ENCODE measurements at places on chromosomes 11 and 22. TPM values are rescaled to one million over a fixed set of nuclear protein-coding genes. Genes with fewer than 3 reads are reported as not detected.

GRCh38 chr11:36023922-36024321, 80.1 kb downstream of the LDLRAD3 start:
- DNase-seq = no peak

DNA sequence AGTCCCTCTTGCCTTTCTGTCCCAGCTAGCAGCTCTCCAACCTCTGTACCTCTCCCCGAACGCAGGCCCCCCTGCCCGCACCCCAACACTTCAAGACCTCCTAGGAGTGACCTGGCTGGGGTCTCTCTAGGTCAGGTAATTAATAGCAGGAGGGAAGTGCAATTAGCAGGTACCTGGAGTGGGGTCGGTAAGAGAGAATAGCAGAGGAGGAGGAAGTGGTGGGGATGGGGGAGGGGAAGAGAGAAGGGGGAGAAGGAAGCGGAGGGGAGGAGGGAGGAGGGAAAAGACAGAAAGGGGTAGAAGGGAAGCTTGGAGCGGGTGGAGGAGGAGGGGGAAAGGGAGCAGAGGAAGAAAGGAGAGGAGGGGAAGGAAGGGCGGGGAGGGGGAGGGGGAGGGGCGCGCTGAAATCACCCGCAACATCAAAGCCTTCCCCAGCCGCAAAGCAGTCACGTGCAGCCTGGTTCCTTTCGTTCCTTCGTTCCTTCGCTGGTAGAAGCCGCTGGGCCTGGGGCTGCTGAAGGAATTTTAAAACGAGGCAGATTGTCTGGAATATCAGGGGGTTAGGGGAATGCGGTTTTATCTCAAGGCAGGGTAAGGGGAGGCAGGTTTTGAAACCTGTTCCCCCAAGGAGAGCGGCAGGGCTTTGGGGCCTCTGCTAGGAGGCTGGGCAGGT, 29.3 kb upstream of the TCF20 start:
- DNase-seq = no peak

DNA sequence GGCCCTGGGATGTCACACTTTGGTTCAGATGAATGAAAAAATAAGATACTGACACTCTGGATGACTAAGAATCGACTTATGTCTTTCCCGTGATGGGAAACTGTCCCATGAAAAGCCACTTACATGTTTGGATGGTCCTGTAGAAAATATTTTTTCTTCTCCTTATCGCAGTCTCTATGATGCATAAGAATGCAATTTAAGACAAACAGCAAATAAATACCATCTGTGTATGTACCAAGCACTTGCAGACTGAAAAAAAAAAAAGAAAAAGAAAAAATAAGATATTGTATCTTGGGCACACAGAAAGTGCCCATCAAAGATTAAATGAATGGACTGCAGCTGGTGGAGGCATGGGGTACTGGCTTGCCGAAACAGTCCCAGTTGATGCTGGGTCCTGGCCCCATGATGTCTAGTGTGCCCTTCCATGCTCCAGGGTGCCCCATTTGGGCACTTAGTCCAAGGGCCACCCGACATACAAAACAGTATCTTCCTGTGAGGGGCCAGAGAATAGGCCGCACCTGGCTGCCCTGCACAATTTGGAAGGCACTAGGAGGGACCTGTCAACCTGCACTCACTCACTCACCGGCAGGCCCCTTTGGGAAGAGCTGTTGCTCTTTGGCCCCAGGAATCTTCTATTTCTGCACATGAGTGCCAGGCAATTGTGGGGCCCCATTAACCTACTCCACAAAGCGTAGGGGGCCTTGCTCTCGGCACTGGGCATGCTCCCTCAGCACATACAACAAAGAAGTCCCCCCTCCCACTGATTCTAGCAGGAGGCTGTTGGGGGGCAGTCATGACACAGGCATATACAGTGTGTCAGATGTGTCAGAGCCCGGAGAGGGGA, 2.5 kb upstream of the ZBED4 start:
- no peak for DNase-seq

The TBX10 gene
- 0.22 TPM for polyA plus RNA-seq

DNA sequence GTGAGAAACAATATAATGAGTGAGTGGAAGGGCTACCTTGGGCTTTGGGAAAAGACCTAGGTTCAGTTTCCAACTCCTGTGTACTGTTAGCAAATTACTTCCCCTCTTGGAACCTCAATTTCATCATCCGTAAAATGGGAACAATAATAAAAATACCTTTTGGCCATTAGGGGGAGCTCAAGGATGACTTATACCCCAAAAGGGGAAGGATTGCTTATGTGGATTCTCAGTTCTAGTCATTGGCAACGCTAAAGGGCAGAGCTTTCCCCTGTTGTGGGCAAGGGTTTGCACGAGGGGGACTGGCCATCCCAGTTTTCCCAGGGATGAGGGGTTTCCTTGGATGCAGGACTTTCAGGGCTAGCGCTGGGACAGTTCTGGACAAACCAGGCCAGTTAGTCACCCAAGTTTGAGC, 3.1 kb upstream of the COMMD9 start:
- DNase-seq = no peak

DNA sequence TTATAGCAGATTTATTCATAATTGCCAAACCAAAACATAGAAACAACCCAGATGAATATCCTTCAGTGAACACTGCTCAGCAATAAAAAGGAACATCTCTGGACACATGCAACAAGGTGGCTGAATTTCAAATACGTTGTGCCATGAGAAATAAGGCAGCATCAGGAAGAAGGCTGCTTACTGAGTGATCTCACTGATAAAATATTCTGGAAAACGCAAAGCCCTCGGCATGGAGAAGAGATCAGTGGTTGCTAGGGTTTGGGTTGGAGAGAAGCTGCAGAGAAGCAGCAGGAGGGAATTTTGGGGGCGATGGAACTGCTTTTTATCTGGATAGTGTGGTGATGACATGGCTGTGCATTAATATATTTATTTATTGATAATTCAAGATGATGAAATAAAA, 11.0 kb upstream of the SHANK2 start:
- no peak for DNase-seq

GRCh38 chr22:32307617-32308016, 50.0 kb upstream of the RFPL3 start:
- DNase-seq = no peak

DNA sequence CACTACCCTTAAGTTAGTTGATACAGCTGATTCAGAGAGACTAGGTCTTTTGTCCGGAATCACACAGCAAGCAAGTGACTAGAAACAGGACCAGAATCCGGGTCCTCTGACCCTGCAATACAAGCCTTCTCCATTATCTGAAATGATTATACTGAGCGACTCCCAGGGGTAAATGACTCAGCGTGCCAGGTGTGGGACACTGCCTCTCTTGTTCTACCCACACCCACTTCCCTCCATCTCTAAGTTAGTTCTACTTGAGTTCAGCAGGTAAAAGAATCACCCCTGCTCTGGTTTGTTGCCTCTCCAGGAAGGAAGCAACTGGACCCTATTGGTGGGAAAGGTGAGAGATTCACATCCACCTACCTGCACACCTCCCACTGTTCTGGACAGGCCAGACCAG, 156.9 kb downstream of the DBX1 start:
- no peak for DNase-seq

DNA sequence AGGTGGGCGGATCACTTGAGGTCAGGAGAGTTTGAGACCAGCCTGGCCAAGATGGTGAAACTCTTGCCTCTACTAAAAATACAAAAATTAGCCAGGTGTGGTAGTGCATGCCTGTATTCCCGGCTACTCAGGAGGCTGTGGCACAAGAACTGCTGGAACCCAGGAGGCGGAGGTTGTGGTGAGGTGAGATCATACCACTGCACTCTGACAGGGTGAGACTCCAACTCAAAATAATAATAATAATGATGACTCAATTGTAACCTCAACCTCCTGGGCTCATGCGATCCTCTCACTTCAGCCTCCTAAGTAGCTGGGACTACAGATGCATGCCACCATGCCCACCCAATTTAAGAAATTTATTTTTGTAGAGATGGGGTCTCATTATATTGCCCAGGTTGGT, 15.6 kb upstream of the CHRNA10 start:
- no peak for DNase-seq

GRCh38 chr22:22061085-22062077, 78.8 kb upstream of the TOP3B start:
- no peak for DNase-seq

The OR56A1 gene
- polyA plus RNA-seq = not detected

DNA sequence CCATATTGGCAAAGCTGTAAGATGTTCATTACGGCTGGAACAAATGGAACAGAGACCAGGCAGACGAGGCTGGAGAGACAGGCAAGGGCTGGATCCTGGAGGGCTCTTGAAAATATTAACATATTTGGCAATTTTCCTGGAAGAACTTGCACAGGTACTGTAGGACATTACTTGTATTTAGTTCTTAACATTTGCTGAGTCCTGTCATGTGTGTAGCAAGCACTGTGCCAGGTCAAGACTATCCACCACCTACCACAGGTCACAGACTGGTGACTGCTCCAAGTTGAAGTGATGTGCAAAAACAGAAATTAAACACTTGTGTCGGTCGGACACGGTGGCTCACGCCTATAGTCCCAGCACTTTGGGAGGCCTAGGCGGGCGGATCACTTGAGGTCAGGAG, 58.7 kb upstream of the TNRC6B start:
- no peak for DNase-seq

- DNase-seq = no peak
Observed at GRCh38 chr22:25783856-25784255, 41.9 kb downstream of the MYO18B start.

DNA sequence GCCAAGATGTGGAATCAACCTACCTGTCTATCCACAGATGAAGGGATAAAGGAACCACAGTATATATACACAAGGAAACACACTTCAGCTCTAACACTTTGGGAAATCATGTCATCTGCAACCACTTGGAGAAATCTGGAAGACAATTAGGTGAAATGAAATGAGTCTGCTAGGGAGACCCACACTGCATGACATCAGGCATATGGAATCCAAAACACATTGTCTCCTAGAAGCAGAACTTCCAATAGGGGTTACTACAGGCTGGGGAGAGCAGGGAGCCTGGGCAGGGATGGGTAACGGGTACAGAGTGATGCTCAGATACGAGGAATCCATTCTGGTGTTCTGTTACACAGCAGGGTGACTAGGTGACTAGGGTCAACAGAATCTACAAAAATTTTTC, 18.3 kb downstream of the RGL4 start:
- DNase-seq = no peak

DNA sequence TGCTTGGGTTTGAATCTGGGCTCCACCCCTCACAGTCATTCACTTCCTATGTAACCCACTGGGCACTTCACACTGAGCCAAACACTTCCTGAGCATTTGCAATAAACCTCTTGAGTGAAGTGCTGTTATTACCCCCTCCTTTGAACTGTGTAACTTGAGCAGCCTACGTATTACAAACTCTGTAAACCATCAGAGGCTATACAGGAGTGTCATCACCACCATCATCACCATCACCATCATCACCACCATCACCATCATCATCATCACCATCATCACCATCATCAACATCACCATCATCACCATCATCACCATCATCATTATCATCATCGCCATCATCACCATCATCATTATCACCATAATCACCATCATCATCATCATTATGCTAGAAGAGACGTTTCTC, 18.4 kb downstream of the RTL6 start:
- no peak for DNase-seq

GRCh38 chr22:36733271-36733670, 29.7 kb upstream of the CACNG2 start:
- DNase-seq = no peak

- no peak for DNase-seq
Observed at GRCh38 chr11:15920856-15921629, 435.3 kb downstream of the SOX6 start.

The DGAT2 gene
- 4.0 TPM for polyA plus RNA-seq

The KIRREL3 gene
- polyA plus RNA-seq = 2.1 TPM

DNA sequence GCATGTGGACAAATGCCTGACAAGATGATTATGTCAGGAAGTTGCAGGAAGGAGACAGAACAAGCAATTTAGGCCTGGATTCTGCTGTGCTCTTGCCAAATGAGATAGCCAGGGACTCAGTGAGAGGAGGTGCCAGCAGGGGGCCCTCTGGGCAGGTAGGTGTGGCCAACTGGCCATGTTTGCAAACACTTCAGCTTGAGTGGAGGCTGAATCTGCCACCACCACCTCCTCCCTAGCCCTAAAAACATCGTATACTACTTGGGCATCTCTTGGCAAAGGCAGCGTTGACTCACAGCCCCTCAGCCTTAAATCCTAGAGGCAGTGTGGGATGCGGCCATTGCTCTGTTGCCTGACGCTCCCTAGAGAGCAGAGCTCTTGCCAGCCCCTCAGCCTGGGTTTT, 95.1 kb upstream of the PLET1 start:
- no peak for DNase-seq

- no peak for DNase-seq
Observed at GRCh38 chr22:50456466-50457234, 18.2 kb downstream of the SBF1 start.

The RIBC2 gene
- 6.6 TPM for polyA plus RNA-seq

GRCh38 chr11:121643479-121644186, 190.9 kb upstream of the SORL1-AS1 start:
- DNase-seq = no peak

GRCh38 chr22:44693756-44694155, 8.2 kb upstream of the PRR5 start:
- no peak for DNase-seq

GRCh38 chr22:33347002-33347401, 288.8 kb upstream of the SYN3 start:
- no peak for DNase-seq

DNA sequence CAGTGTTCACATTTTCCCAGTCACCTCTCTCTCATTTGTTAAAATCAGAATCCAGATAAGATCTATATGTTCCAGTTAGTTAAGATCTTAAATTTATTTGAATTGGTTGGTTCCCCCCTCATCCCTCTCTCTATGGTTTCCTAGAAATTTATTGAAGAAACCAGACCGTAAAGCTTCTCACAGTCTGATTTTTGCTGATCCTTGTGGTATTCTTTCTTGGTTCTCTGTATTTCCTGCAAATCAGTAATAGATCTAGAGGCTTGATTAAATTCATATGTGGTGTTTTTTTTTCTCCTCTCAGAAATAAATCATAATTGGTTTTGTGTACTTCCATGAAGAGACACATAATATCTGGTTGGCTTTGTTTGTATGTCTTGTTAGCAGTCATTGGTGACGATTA, 147.5 kb downstream of the TMEM135 start:
- no peak for DNase-seq

DNA sequence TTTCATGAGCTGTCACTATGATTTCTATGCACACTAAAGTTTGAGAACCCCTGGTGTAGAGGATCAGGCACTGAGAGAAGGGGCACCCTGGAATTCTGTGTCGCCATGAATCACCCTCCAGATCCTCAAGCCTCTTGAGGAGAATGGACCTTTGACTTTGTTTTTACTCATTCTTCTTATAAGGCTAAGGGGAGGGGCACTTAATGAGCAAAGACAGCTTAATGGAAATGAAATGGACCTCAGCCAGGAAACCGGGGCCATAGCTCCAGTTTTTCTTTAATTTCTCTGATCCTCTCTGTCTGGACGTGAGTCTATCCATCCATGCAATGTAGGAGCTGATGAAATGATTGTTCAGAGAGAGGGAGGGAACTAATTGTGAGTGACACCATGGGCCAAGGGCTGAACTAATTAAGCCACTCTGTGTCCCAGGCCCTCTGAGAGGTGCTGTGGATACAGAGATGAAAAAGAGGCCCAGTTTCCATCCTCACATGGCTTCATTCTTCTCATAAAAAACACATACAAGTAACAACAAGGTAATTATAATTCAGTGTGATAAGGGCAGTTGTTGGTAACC, 32.8 kb downstream of the OR2AT4 start:
- no peak for DNase-seq

Data from left renal cortex interstitium (tissue), 4 donors.